ENCODE measurements at places on chromosomes 16 and 17. TPM values are rescaled to one million over a fixed set of nuclear protein-coding genes. Genes with fewer than 3 reads are reported as not detected.

DNA sequence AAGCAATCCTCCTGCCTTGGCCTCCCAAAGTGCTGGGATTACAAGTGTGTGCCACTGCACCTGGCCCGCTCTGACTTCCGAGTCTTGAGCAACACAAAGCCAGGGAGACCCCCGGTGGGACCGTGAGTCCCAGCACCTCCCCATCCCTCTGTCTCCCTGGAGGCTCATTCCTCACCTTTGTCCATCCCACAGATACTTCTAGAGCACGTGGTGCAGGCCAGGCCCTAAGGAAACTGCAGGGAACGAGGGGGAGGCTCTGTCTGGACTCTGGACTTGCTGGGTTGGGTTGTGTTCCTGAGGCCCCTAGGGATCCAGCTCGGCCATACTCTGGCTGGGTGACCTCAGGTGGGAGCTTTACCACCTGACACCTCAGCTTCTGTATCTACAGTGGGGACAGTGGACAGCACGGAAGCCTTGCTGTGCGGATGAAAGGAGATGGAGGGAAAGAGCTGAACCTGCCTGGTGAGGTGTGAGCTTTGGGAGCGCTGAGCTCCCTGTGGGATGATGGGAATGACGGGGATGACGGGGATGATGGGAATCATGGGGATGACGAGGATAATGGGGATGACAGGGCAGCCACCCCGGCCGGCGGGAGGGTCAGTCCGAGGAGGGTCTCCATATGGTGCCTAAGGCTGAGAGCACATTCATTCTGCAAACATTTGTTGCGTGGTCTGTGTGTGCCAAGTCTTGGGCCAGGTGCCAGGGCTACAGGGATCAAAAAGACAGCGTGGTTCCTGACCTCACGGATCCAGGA, 26.6 kb downstream of the C16orf74 start:
- no peak overlapping the region for H3K27ac ChIP-seq
- no peak for DNase-seq
- no peak overlapping the region for H3K4me3 ChIP-seq
- H3K4me1 ChIP-seq = no peaks in the 10 kb centered on the region
- H3K36me3 ChIP-seq = no peaks in the 10 kb centered on the region

DNA sequence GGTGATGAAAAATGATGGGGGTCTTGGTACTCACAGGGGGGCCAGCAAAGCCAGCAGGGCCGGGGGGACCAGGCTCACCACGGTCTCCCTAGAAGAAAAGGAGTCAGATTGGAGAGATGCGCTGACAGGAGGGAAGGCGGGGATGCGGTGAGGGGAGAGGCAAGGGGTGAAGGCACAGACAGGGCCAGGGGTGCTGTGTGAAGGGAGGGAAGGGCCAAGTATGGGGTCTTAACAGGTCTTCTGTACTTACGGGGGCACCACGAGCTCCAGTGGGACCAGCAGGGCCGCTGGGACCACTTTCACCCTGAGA, 11.2 kb downstream of the COL1A1 start:
- H3K4me1 ChIP-seq = no peaks in the 10 kb centered on the region
- H3K4me3 ChIP-seq = no peak overlapping the region
- H3K36me3 ChIP-seq = no peaks in the 10 kb centered on the region
- DNase-seq = no peak
- no peaks in the 10 kb centered on the region for H3K27me3 ChIP-seq

- H3K27me3 ChIP-seq = no peaks in the 10 kb centered on the region
- H3K4me1 ChIP-seq = peaks cover 14% of the 10 kb centered on the region
- H3K36me3 ChIP-seq = peaks cover 17% of the 10 kb centered on the region
- DNase-seq = no peak
- H3K4me3 ChIP-seq = no peak overlapping the region
Observed at GRCh38 chr17:60645918-60646523, 31.6 kb upstream of the BCAS3 start.

DNA sequence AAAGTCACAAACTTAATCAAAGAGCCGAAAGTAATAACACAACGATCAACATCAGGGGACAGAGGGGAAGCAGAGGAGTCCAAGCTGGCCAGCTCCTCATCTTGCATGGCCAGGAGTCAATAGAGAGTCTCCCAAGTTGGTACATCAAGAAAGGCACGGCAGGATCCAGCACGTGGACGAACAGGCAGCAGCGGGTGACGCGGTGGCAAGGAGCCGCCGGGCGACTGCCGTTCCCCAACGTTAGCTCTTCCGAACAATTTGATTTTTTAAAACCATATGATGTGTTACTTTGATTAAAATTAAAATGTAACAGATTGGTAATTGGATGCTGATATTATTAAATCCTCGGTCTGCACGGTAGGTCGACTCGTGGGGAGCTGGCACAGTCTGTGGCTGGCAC, 81.8 kb upstream of the DOC2B start:
- DNase-seq = no peak
- peaks cover 4% of the 10 kb centered on the region for H3K36me3 ChIP-seq
- no peaks in the 10 kb centered on the region for H3K27me3 ChIP-seq
- H3K27ac ChIP-seq = no peak overlapping the region
- H3K4me1 ChIP-seq = no peaks in the 10 kb centered on the region

DNA sequence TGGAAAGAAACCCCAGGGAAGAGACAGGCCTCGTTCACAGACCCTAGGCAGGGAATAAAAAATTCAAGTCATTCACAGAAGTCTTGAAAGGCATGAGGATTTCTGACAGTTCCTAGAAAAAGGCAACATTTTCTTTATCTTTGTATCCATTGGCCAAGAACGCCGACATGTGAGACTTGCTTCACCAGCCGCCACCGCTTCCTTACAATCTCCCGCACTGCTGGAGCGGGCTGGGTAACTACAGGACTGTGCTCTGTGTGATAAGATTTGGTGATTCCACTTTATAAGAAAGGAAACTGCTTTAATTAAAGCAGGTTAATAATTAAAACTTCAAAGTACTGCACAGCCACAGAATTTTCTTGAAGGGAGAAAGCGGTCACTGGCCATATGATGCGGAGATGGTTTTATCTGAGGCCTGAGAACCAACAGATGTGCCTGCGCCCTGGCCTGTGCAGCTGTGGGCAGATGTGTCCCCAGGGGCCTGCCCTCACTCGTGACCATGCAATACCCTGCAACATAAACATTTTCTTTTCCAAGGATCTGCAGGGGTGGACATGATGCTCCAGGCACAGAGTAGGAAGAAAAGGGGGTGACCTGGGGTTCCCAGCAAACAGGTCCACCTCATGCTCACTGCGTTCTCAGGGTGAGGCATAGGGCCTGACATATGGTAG, 13.0 kb upstream of the LGALS3BP start:
- peaks cover 6% of the 10 kb centered on the region for H3K4me1 ChIP-seq
- no peak overlapping the region for H3K4me3 ChIP-seq
- peak; percentile 0 for DNase-seq
- H3K27me3 ChIP-seq = no peaks in the 10 kb centered on the region
- peaks cover 35% of the 10 kb centered on the region for H3K36me3 ChIP-seq

GRCh38 chr16:66043326-66043725, 323.2 kb upstream of the CDH5 start:
- no peaks in the 10 kb centered on the region for H3K36me3 ChIP-seq
- DNase-seq = no peak
- no peaks in the 10 kb centered on the region for H3K4me1 ChIP-seq
- H3K27me3 ChIP-seq = peaks cover 14% of the 10 kb centered on the region
- H3K4me3 ChIP-seq = no peak overlapping the region

DNA sequence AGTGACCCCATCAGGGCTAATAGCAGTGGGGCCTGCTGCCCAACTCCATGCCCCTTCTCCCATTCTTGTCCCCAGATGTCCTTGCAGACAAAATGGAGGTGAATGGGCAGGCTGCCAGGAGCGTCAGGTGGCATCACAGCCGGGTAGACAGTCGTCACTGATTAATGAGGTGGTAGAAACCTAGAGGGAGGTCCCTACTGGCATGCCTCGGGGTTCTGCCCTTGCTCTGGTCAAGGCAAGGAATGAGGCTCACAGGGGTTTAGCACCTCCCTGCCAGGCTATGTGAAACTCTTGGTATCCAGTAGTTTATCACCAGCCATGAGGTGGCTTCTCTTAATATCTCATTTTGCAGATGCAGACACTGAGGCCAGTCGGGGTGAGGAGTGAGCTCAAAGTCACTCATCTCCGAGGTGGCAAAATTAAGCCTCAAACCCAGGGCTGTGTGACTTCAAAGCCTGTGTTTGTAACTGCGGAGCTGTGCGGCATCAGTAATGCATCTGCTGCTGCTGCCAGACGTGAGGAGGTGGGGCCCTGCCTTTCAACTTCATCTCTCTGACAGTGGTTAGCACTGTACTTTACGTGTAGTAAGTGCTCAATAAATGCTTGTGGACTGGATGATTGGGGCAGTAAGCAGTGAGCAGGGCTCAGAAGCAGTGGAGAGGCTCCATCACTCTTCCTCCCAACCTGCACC, 21.3 kb downstream of the RAI1 start:
- DNase-seq = no peak
- H3K36me3 ChIP-seq = peaks cover 2% of the 10 kb centered on the region
- no peak overlapping the region for H3K4me3 ChIP-seq
- H3K27ac ChIP-seq = no peak overlapping the region
- H3K27me3 ChIP-seq = no peaks in the 10 kb centered on the region
- H3K4me1 ChIP-seq = peaks cover 7% of the 10 kb centered on the region

DNA sequence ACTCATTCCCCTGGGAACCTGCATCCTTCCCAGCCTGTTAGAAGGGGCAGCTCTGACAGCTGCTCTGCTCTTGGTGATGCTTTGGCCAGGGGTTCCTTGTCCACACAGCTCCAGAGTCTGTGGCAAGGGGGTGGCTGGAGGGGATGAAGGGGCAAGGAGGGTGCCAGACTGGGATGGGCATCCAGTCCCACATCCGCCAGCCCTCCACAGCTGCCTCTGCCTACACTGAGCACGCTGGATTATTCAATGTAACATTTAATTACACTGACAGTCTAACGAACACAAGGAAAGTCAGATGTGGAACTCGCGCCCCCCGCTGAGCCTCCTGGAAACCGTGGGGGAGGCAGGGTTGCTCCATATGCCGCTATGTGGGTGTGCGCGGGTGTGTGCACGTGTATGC, 101.1 kb downstream of the C16orf78 start:
- no peaks in the 10 kb centered on the region for H3K36me3 ChIP-seq
- DNase-seq = no peak
- H3K4me1 ChIP-seq = no peaks in the 10 kb centered on the region
- H3K4me3 ChIP-seq = no peak overlapping the region
- H3K27ac ChIP-seq = no peak overlapping the region

DNA sequence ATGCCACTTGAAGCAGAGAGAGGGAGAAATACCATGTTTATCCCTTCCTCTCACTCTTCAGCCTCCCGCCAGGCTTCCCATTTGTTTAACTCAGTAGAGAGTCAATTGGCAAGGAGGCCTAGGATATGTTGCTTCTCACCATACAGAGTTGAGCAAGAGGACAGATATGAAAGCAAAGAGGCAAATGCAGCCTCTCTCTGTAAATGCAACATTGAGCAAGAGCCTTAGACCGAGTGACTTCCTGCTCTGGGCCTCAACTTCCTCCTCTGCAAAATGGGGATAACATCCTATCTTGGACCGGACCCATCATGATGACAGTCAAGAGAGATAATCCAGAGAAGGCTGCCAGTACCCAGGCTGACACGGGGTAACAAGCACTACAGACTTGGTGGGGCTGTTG, 36.8 kb downstream of the SOCS1 start:
- no peaks in the 10 kb centered on the region for H3K27me3 ChIP-seq
- H3K27ac ChIP-seq = no peak overlapping the region
- DNase-seq = no peak
- H3K4me1 ChIP-seq = peaks cover 23% of the 10 kb centered on the region
- H3K4me3 ChIP-seq = no peak overlapping the region
- H3K36me3 ChIP-seq = peaks cover 13% of the 10 kb centered on the region

- no peaks in the 10 kb centered on the region for H3K4me1 ChIP-seq
- DNase-seq = no peak
- no peaks in the 10 kb centered on the region for H3K36me3 ChIP-seq
- H3K4me3 ChIP-seq = no peak overlapping the region
- H3K27me3 ChIP-seq = no peaks in the 10 kb centered on the region
- no peak overlapping the region for H3K27ac ChIP-seq
Observed at GRCh38 chr17:72434991-72435618, 314.3 kb downstream of the SOX9 start.

GRCh38 chr16:56515665-56516064, 4.2 kb downstream of the BBS2 start:
- H3K27ac ChIP-seq = no peak overlapping the region
- no peak for DNase-seq
- H3K4me3 ChIP-seq = no peak overlapping the region
- H3K4me1 ChIP-seq = peaks cover 41% of the 10 kb centered on the region
- H3K36me3 ChIP-seq = no peaks in the 10 kb centered on the region

- H3K36me3 ChIP-seq = peaks cover 20% of the 10 kb centered on the region
- H3K27ac ChIP-seq = peak overlapping the region; percentile 65
- H3K4me3 ChIP-seq = peak overlapping the region; percentile 69
- H3K4me1 ChIP-seq = peaks cover 70% of the 10 kb centered on the region
- no peaks in the 10 kb centered on the region for H3K27me3 ChIP-seq
Observed at GRCh38 chr17:14308636-14308964, 7.7 kb downstream of the HS3ST3B1 start.

DNA sequence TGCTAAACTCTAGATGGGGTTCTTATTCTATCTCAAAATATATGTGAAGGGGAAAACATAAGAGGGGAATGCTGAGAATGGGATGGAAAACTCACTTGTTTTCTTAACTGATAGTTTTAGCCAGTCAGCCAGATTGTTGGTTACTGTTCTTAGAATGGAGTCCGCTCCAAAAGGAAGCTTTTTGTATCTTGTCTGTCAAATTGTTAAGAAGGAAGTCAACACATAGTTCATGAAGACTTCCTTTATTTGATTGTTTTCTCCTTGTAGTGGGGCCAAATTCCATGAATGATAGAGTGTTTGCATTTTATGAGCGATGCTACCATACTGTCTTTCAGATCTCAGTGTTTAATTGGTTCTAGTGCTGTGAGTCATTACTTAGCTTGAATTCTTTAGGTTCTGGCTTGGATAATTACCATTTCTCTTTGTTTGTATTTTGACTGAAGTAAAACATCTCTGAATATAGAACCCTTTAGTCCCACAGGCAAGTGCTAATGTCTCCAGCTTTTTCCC, 98.3 kb upstream of the GOT2 start:
- no peak for DNase-seq
- H3K4me1 ChIP-seq = no peaks in the 10 kb centered on the region

- peak overlapping the region; percentile 100 for H3K4me3 ChIP-seq
- no peaks in the 10 kb centered on the region for H3K27me3 ChIP-seq
- peak; percentile 81 for DNase-seq
Observed at GRCh38 chr17:58344791-58345157, 7.2 kb downstream of the SUPT4H1 start.

GRCh38 chr17:5391678-5392077, 27.8 kb downstream of the NUP88 start:
- peaks cover 72% of the 10 kb centered on the region for H3K36me3 ChIP-seq
- no peaks in the 10 kb centered on the region for H3K27me3 ChIP-seq
- H3K27ac ChIP-seq = no peak overlapping the region
- H3K4me3 ChIP-seq = no peak overlapping the region
- H3K4me1 ChIP-seq = peaks cover 4% of the 10 kb centered on the region

SLC2A4 gene
- total RNA-seq = 0.16 TPM

GAN gene
- total RNA-seq = 13.4 TPM

RTN4RL1 gene
- total RNA-seq = 0.11 TPM

ZNF267 gene
- total RNA-seq = 61.9 TPM

UNC45B gene
- not detected for total RNA-seq

RAB11FIP4 gene
- total RNA-seq = 30.3 TPM

CD300E gene
- not detected for total RNA-seq

PLCG2 gene
- 7.6 TPM for total RNA-seq

SPIRE2 gene
- total RNA-seq = 1.5 TPM

CHRNE gene
- total RNA-seq = 0.84 TPM
